Left lobe of liver (tissue), 2 donors: ENCODE measurements at places on chromosomes 4 and X. TPM values are rescaled to one million over a fixed set of nuclear protein-coding genes. Genes with fewer than 3 reads are reported as not detected.

DNA sequence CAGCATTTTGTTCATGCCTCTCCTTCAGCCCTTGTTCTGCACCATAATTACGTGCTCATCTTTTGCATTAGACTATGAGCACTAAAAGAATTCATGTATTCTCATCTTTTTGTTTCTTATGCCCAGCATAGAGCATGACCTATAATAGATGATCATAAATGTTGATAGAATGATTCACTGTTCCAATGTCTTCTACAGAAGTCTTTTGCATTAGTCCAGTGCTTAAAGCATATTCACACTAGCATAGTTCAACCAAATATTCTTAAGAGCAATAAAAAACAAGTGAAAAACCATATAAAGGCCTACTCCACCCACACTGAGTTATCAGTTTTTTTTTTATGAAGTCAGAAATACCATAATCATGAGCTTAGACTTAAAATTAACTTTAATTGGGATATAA is 36.5 kb upstream of the SLC10A4 start:
- DNase-seq, result no peak

GRCh38 chr4:5034206-5034605 is 14.9 kb upstream of the CYTL1 start:
- DNase-seq, result no peak

DNA sequence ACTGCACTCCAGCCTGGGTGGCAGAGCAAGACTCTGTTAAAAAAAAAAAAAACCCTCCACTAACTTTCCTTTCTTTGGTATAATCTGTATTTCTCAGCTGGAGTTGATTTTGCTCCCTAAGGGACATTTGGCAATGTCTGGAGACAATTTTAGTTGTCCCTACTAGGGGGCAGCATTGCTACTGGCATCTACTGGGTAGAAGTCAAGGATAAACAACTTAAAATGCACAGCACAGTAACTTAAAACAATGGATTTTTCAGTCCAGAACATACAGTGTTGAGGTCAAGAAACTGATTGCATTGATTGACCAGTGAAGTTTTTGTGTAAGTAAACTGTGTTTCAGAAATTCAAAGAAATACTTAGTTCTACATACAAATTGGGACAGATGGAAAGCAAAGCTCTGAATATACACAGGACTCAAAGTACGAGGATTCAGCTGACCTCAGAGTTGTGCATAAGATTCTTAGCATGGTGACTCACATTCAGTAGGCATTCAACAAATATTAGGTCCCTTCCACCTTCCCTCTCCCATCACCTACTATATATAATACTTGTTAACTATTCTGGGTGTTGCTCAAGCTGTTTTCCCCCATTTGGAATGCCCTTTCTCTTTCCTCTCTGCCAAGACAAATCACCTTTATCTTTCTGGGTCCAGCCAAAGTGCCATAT is 8.8 kb downstream of the DDX53 start:
- no peak for DNase-seq

DNA sequence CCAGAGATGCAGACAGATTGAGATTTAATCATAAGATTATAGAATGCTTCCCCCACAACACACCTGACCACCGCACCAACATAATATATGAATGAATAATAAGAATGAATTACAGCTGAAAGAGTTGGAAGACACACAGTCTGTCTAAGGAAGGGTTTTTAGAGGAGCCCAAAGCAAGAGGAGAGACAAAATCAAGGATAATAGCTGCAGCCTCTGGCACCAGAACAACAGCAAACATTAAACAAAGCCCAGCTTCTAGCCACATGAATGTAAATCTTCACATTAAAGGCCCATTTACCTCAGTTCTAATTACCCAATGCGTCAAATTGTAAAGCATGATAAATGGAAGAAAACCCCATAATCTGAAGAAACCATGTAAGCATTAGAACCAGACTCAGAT is 133.9 kb downstream of the SPCS3 start:
- DNase-seq, result no peak

GRCh38 chr4:17567271-17567670 is 9.7 kb upstream of the LAP3 start:
- DNase-seq, result no peak

GRCh38 chr4:77833126-77833724 is 14.1 kb upstream of the CNOT6L start:
- DNase-seq, result no peak

- DNase-seq, result no peak
These were observed 10.0 kb downstream of the TNIP3 start for GRCh38 chr4:121154103-121154515.

DNA sequence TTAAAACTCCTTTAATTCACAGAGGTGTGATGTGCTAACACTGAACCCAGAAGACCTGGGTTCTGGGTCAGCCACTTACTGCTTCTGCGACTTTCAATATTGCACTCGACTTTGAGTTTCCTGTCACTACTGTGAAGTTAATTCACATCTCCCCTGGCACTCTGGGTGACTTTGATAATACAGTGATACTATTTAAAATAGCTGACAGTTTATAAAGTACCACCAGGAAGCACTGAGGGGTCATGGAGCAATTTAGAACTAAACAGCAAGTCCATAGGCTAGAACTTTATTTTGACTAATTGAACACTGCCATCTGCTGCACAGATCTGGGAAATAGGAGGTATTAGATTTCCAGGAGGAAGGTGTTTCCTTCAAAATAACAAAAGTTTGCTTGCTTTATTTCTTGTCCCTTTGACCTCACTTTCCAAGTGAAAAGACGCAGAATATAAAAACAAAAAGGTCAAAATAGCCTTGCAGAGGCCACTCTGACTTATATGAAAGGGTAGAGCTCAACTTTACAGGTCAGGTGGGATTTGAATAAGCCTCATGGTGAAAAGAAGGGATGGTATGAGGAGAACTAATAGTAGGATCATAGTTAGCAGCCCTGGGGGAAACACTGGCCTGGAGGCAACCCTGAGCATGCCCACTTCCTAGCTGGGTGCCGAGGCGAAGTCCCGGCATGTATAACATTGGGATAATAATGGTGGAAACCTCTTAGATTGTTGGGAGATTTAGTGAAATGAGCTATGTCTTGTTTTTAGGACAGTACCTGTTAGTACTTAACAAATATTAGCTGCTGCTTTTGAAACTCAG is 53.4 kb downstream of the ZNF518B start:
- DNase-seq, result no peak

GRCh38 chr4:3527101-3527913 is 4.9 kb downstream of the LRPAP1 start:
- no peak for DNase-seq

- DNase-seq, result no peak
These were observed 656.0 kb upstream of the NDST4 start for GRCh38 chr4:115769396-115769795.

DNA sequence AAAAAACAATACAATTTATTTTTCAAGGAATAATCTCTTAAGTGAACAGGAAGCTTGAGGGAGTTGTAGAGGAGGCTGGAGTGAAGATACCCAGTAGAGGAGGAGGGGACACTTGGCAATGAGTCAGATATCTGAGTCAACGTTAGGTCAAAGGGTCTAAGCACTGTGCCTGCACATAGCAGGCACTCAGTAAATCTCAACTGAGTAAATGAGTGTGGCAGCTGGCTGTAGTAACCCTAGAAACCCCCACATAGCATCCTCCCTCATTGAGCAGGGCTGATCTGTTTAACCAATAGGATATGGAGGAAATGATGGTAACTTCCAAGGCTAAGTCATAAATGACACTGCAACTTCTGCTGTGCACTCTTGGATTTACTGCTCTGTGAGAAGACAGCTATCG is 186.0 kb upstream of the FAM241A start:
- no peak for DNase-seq

GRCh38 chr4:2927696-2928075 is 35.5 kb downstream of the NOP14 start:
- peak; percentile 39 for DNase-seq

DNA sequence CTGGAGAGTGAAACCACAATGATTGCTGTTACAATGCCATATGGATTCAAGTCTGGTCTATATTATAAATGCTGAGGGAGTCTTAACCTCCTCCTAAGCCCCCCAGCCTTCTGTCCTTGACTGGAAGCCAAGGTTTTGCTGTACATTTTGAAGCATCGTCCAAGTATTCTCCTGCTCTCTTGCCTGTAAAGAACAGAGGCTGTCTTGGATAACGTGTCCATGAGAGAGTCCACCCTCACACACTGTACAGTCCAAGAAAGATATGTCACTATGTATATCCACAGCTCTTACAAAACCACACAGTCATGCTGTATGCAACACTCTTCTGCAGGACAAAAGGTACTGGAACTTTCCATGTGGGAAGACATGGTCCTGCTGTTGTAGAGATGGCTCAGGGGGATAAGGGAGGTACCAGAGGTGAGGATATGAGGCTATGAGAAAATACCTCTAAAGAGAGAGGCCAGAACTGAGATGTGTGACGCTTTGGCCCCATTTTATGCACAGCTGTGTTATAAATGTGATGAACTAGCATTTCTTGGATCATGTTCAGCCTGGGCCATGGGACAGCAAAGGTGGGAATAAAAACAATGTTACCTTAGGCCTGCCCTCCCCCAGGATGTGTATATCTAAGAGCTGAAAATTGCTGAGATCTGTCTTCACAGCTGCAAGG is 678.6 kb downstream of the IQCM start:
- no peak for DNase-seq

DNA sequence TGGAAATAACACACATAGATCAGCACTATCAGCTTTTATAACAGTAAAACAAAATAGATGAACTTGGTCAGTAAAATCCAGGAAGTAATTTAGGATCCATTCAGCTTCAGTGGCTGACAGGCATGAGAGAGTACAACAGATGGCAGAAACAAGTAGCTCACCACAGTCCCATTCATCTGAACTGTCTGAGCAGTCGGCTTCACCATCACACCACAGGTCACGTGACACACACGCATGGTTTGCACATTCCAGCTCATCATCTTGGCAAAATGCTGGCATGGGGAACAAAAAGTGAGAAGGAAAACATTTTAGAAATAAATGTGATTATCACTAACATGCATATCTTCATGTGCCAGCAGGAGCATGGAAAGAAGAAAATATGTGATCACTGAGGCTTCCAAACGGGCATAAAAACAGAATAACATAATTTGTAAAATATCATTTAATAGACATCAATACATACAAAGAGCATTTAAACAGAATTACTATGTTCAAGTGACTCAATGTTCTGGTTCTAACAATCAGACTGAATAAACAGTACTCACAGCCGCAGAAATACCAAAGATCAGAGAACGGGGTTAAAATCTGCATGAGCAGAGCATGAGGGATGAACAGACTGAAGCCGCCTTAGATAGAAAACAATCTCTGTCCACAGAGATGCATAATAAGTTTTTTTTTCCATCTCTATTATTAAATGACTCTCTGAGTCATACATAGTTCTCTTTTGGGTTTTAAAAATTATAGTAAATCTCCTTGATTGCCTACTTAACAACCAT is 158.1 kb downstream of the ATP10D start:
- DNase-seq, result no peak

DNA sequence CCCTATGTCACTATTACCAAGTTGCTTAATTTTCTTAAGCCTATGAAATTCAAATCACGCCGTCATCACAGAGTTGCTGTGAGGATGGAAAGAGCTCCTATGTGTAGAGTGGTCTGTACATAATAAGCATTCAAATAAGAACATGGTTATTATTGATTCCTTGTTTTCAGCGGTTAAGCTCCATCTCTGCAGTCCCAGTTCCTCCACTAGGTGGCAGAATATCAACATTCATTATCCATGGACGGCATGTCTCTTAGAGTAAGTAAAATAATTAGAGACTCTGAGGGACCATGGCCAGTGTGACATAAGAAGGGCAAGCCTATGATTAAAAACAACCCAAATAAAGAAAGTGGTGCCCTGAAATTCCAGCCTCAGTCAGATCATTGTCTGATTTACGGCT is 132.5 kb upstream of the NHS start:
- no peak for DNase-seq

DNA sequence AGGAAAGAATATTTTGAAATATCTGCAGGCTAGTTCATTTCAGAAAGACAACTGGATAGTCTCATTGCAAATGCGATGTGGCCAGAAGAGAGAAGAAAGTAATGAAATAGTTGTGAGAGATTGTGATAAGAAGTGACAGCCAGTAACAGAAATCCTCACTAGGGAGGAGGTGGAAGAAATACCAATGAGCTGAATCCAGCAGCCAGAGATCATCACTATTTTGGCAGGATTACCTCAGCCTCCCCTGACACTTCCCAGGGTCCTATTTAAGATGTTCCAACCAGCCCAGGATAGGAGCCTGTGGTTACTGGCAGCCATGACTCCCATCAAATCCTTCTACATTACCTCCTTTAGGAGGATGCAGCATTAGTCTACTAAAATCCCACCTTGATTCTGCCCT is 76.7 kb upstream of the ARHGAP24 start:
- DNase-seq, result no peak

- no peak for DNase-seq
These were observed 754.8 kb downstream of the RAB28 start for GRCh38 chr4:12729384-12729783.

DNA sequence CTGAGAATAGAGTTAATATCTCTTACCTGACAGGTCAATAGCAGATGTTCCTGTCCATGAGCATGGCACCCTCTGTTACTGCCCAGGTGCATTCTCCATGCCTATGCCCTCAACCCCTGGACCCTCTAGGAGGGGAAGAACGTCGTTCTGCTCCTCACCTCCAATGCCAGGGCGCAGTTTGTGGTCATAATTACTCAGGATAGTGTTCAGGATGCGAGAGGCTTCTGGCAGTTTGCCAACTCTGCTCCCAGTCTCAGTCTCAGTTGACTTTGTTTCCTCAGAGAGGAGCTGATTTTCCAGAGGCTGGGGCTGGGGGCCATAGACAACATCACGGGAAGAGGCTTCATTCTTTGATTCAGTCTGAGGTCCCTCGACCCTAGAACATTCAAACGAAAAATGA is 4.4 kb downstream of the GABRE start:
- no peak for DNase-seq

DNA sequence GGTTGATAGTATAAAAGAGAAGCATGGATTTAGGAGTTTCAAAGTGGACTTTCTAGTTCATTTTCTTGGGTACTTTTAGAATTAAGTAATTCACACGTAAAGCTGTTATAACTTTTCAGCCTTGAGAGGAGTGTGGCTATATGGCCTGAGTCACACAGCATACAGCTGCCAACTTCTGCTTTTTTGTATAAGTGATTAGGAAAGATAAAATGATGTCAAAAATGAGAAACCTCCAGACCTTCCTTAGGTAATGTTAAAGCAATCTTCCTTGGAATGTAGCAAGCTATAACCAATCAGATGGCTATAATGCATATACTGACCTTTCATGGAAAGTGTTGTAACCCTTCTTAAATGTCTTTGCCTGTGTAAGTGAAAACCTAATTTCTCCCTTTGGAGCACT is 39.2 kb downstream of the RAB40AL start:
- no peak for DNase-seq

CLTRN gene
- 9.6 TPM for total RNA-seq

NAP1L3 gene
- total RNA-seq, result 0.30 TPM

MUC7 gene
- not detected for total RNA-seq

ADH7 gene
- not detected for total RNA-seq
